ENCODE measurements at places on chromosomes 12 and 14.

GRCh38 chr14:102523569-102524450 is 14.2 kb upstream of the ANKRD9 start:
- no peak for DNase-seq

DNA sequence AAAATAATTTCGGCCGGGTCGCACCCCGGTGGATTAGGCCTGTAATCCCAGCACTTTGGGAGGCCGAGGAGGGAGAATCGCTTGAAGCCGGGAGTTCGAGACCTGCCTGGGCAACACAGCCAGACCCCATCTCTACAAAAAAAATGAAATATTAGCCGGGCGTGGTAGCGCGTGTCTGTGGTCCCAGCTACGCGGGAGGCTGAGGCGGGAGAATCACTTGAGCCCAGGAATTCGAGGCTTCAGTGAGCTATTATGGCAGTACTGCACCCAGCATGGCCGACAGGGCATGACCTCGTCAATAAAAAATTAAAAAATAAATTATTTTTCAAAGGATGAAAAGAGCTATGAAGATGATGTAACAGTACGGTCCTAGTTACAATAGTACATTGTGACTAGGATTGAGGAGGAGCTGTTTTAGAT is 523 bp downstream of the GTF2H3 start:
- DNase-seq: no peak

- DNase-seq: no peak
These were observed 69.2 kb upstream of the OSBPL8 start for GRCh38 chr12:76628745-76629144.

DNA sequence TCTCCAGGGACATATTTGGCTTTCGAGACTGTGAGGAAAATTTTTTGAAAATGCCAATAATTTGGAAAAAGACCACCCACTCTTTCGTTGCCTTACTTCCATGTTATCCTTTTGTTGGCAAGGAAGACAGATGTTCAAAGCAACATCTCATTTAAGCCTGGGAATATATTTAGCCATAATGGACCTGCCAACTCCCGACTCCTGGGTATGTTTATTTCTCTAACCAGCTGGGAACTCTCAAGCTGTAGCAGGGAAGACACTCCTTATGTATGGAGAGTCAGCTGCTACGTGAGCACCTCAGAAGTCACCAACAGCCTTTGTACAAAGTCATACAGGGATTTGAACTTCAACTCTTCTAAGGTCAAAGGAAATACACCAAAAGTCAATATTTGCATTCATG is 96.5 kb upstream of the DAAM1 start:
- DNase-seq: no peak

GRCh38 chr12:102326982-102327381 is 129.3 kb upstream of the PMCH start:
- DNase-seq: no peak

DNA sequence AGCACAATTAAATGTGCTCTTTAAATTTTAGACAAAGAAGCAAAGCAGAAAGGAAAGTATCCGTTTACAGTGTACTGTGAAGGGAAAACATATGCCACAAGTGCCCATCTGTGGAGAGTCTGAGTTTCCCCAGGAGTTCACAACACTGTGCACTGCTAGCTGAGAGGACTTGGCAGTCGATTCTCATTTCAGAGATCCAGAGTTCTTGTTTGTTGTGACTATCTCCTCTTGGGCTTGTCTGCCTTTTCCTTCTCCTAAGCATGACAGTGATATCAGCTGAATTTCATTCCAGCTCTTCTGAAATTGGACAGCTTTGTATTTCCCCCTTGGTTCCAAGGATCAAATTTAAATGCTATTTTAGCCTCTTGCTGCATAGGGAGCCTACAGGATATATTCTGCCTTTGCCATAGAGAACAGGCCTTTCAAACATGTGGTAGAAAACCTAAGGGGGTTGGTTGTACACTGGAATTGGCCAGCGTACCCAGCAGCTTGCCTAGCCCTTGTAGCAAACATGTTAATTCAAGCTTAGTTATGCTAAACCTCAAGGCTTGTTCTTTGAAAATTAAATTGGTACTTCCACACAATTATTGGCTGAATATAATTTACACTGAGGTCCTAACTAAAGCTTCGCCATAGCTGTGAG is 259.2 kb upstream of the NOVA1 start:
- no peak for DNase-seq

GRCh38 chr14:68896132-68896531 is 83.0 kb downstream of the ACTN1 start:
- DNase-seq: no peak

DNA sequence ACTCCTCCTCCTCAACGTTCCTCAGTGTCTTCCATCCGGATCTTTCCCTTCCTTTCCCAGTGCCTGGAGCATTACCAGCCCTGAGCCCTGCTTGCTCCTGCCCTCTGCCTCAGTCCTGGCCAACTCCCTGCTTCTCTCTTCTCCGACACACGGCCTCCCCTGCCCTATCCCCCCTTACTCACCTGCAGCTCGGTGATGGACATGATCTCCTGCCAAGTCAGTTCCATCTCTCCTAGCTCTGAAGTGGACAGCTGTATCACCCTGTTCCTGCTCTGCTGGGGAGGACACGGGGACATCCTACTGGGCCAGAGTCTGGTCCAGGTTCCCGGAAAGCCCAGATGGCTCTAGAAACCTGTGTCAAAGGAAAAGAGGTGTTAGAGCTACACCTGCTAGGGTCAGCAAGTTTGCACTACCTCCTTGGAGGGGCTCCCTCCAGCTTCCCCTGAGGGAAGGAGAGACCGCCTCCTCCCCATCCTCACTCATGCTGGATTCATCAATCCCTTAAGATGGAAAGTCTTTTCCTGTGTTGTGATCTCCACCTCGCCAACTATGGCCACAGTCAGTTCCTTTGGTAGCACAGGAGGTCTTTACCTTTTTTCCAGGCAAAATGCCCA is 5.8 kb downstream of the NFE2 start:
- DNase-seq: no peak

- DNase-seq: no peak
These were observed 10.6 kb downstream of the SPRING1 start for GRCh38 chr12:116727261-116727660.

GRCh38 chr14:76203086-76204001 is 51.6 kb downstream of the GPATCH2L start:
- DNase-seq: no peak

DNA sequence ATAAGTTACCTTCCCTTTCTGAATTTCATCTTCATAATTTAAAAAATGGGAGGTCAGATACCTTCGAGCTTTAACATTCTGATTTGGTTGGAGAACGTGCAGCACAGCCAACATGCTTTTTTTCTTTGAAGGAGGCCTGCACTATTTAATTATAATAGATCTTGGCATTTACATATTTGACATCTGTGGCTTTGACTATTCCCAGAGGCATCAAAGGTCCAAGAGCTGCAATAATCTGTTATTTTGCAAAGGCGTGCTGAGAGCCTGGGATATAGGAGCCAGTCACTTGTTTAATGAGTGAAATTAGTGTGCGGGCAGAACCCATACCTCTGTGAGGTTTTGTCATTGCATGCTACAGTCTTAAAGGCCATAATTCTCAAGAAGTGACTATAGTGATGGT is 26.4 kb downstream of the SLC8A3 start:
- DNase-seq: no peak

DNA sequence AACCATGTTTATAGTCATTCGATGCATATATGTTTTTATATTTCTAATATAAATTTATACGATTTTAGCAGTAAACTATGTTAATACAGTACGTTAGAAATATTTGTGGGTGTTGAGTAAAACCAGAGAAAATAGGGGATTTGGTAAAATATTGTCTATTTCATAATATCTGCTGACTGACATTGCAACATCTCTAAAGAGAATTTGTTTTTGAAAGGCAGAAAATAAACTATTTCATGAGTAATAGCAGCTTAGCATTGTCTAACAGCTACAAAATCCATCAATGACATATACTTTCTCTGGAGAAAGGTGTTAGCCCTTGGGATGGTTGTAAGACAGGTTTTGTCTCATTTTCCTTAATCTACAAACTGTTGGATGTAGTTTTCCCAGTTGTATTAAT is 144.9 kb downstream of the PDE3A start:
- no peak for DNase-seq

DNA sequence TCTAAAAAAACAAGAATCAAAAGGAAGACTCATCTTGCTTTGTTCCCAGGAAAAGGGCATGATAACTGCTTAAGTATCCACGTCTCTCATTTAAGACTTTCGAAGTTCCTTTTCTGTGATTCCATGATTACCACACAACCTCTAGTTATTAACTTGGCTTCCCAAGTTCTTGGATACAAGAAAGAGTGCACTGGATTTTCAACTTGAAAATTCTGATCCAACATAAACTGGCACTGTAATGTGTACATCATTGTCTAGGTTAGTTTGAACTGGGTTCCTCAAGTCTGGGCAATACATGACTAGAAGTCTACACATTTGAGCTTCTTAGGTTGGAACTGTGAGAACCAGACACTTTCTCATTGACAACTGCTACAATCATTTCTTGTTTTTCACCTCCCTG is 1.6 kb downstream of the KLHL28 start:
- DNase-seq: no peak

DNA sequence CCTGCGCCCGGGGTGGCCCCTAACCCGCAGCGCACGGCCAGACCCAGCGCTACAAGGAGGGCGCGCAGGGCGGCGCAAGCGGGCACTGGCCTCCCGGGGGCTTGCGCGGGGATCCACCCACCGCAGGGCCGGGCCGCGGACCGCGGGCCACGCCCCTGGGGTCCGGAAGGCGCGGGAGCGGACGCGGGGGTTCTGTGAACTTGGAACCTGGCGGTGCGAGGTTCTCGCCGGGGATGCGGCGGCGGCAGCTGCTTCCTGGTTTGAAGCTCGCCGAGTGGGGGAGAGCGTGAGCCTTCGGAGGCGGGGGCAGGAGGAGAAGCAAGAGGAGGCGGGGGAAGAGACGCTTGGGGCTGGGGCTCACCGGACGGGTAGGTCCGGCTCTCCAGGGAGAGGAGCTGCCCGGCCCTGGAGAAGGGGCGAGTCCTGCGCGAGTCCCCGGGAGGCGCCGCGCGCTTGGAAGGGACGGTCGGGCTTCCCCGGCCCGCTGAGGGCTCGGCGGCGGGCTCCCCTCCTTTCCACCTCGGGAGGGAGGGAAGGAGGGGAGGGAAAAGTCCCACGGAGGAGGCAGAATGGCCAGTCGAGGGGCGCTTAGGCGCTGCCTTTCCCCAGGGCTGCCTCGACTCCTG is at the start of gene PRKCH:
Gene PRKCH (plus strand): TSS at position 195 of the 626 bp plus-strand sequence. CDS start 523 bp downstream, outside the sequence.
- peak; percentile 74 for DNase-seq

DNA sequence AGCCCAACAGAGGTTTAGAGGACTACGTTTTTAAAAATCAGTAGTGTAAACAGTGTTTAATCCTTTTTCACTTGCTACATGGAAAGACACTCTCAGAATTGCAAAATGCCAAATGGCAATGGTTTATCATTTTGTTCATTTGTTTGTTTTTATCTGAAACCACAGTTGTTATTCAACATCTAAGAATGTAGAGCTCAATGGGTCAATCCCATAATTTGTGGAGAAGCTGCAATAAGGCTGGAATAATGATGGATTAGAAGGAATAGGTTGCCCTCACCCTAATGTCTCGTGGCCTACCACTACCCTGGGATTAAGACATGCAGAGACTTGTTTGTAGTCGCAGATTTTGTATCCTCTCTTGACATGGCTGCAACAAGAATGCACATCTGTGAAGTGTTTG is 115.7 kb downstream of the LLPH start:
- DNase-seq: no peak

- no peak for DNase-seq
These were observed 105.7 kb downstream of the CRADD start for GRCh38 chr12:93782853-93783252.

GRCh38 chr12:102462386-102462785 is 18.0 kb downstream of the IGF1 start:
- no peak for DNase-seq

GRCh38 chr12:122232691-122233090 is 6.8 kb upstream of the DIABLO start:
- no peak for DNase-seq
